Activated T-helper 1 cell treated with anti-CD3 and anti-CD28 coated beads, Interleukin-2, amount 50 U/mL, for 16 hours (primary cell): ENCODE measurements at places on chromosomes 6 and 20.

GRCh38 chr20:21496452-21496851 is 17.4 kb downstream of the NKX2-2 start:
- no peak for DNase-seq

GRCh38 chr20:37670351-37670791 is 23.5 kb upstream of the CTNNBL1 start:
- no peak for DNase-seq

GRCh38 chr6:44201638-44202303 is 15.0 kb upstream of the MYMX start:
- no peak for DNase-seq

- DNase-seq = no peak
These were observed 9.1 kb downstream of the HIVEP2 start for GRCh38 chr6:142935553-142936517.

GRCh38 chr20:42652266-42652665 is 537.4 kb downstream of the PTPRT start:
- DNase-seq = no peak

- DNase-seq = no peak
These were observed 2.8 kb downstream of the CDC25B start for GRCh38 chr20:3798908-3799248.

DNA sequence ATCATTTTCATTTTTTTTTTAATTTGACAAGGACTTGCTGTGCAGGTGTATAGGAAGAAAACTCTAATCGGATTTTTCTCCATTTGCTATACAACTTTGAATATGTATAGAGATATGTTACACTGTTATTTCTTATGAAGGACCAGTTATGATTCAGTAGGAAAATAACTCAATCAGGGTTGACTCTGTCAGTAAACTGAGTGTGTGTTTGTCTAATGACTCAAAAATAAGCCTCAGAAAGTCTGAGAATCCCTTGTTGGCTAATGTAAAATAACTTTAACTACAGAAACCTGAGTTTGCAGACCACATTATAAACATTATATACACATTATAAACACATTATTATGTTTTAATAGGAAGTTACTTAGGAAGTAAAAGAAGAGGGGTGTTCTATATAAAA is 352.6 kb downstream of the RIMS1 start:
- DNase-seq = no peak

- DNase-seq = no peak
These were observed 16.1 kb downstream of the ZC2HC1B start for GRCh38 chr6:143880412-143880811.

GRCh38 chr20:63182946-63183415 is 33.0 kb downstream of the YTHDF1 start:
- no peak for DNase-seq

GRCh38 chr6:111192911-111193555 is 105.7 kb downstream of the SLC16A10 start:
- no peak for DNase-seq

DNA sequence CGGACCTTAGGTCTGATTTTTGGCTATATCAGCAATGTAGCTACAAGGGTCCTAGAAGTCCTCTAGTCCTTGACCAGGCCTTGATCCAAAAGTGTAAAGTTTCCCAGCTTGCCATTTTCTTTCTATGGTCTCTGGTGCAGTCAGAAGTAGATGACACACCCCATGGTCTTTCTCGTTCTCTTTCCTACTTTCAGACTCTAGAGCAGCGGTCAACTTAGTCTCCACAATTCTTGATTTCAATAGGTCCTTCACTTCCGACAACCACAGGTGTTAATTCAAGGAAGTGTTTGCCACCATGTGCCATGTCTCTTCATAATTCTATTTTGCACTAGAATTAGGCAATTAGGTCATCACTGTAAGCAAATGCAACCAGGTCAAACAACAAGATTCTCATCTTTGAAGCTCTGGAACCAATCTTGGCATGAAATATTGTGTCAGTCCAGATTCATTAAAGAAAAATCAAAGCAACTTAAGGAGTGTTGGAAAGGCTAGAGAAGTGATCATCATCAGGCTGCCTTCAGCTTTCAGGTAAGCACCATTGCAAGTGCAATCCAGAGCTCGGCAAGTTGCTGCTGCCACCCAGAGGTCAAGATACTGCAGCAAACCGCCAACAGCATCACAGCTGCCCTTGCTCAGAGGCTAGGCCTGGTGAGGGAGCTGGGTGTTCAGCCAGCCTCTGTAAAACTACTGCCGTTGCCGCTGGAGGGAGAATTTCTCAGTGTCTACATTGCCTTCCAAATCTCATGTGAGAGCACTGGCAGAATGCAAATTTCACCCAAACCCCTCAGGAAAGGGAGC is 5.6 kb upstream of the SYNE1 start:
- no peak for DNase-seq

DNA sequence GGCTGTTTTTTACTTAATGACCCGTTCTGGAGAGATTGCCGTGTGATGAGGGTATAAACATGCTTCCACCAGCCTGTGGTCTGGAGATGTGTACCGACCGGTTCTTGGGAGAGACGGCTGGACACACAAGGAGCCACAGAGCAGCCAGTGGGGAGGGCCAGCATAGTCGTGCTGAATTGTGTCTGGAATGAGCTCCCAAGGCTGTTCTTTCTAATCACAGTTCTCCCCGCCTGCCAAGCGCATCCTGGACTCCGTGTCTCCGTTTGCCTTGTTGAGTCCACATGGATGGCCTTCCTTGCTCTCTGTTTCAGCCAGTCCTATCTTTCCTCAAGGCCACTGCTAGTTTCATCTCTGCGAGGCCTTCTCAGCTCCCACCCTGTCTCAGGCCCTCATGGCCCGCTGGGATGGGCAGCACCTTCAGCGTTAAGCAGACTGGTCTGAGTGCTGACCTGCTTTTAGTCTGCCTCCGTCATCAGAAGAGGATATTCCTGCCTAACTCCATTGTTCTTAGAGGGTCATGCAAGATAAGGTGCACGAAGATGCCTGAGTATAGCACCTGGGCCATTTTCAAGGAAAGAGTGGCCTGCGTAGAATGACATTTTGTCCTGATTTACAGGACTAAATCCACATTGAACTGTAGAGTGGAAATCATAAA is 20.6 kb downstream of the MANBAL start:
- DNase-seq = no peak

DNA sequence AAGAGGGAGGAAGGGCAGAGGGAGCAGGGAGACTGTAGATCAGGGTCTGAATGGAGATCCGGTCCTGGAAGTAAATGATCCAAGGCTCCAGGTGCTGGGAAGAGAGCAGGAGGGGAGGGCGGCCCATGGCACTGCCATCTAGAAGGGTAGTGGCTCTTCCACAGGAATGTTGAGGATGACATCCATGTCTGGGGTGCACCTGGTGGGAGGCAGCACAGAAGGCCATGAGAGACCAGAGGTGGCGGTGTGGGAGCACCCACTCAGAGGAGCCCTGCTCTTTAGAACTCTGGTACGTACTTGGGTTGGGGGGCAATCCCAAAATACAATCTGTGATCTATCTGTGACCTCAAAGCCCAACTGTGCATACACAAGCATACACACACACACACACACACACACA is 13.5 kb downstream of the DEFB132 start:
- no peak for DNase-seq

DNA sequence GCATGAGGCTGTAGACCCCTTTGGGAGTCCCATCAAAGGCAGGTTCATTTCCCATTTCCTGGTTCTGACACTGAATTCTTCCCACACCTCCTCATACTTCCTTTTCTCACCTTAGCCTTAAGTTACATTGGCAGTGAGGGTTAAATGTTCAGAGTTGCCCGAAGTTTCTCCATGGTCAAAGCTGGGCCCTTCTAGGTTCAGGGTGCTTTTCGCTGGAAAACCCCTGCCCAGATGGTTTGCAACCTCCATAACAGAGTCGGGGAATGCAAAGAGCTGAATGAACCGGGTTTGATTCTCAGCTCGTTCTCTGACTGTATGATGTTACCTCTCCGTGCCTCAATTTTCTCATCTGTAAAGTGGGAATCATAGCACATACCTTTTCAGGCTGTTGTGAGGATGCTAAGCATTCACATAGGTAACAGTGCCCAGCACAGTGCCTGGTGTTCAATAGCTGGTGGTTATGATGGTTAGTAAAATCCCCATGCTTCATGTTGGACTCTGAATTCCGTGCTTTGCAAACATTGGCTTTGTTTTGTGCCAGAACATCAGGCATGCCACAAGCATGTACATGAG is 149.8 kb downstream of the NFATC2 start:
- DNase-seq = no peak

- no peak for DNase-seq
These were observed 166.6 kb upstream of the RREB1 start for GRCh38 chr6:6941201-6941600.

DNA sequence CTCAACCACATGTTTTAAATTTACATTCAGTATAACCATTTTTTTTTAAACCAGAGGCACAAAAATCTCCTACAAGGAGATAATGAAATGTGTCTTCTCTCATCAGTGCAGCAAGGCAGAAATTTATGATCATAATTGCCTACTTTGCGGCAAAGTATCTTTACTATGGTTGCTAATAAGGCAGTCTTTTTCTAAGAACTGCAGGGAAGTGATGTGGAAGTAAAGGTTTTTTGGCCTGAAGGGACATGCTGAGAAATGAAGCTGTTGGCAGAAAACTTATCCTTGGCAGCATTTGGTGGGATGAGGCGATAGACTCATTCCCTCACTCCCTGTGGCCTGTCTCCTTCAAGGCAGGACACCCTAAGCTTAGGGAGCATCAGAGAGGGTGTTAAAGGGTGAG is 48.7 kb downstream of the SCGN start:
- no peak for DNase-seq

DNA sequence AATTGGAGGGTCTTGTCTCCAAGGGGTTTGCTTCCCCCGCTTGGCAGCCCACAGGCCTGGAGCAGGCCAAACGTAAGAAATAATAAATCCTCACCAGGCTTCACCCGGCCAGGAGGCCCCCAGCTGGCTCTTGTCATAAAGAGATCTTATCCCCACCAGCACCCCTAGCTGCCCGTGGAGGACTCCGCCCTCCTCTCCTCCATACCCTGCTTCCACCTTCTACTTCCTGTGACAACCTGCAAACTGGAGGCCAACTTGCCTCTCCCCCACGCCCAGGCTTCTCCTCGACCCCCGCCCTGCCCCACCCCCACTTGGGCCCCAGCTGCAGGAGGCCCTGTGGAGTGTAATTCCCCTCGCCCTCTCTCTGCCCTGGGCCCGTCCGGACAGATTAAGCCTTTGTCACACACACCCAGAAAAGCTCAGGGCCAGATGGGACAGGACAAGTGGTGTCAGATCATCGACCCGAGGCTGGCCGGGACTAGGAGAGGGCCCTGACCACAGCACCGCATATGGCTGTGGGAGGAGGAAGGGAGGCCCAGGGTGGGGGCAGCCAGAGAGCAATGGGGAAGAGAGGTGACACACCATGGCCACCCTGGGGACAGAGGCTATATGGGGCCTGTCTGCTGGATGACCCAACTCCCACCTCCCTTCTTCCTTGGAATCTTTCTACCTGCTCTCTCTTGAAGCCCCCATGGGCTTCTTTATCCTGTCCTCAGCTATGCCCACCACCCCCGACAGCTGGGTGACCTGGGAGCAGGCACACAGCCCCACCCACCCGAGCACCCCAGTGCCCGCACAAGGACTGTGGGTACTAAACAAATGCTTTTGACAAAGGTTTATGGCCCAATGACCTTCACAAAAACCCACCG is 3.9 kb downstream of the NOL4L start:
- no peak for DNase-seq

DNA sequence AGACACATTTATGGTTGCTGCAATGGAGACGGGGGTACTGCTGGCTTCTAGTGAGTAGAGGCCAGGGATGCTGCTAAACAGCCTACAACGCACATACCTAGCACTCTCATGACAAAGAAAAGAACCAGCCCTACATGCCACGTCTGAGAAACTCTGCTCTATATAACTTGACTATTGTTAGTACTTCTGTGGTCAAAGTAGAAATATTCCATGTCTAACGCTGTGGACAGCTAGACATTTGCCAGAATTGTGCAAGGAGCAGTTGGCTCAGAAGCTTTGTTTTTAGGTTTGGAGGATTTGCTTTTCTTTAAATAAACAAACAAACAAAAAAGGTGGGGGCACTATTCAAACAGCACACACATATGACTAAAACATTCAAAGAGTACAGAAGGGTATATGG is 20.5 kb downstream of the UBE2V1 start:
- no peak for DNase-seq
